Large intestine (tissue), 12 donors: ENCODE measurements at places on chromosomes 5 and 9.

- H3K4me1 ChIP-seq = no peaks in the 10 kb centered on the region
- DNase-seq = no peak
- H3K27ac ChIP-seq = no peak overlapping the region
- no peaks in the 10 kb centered on the region for H3K36me3 ChIP-seq
Measured at GRCh38 chr9:123571240-123571639, 215.2 kb downstream of the CRB2 start.

DNA sequence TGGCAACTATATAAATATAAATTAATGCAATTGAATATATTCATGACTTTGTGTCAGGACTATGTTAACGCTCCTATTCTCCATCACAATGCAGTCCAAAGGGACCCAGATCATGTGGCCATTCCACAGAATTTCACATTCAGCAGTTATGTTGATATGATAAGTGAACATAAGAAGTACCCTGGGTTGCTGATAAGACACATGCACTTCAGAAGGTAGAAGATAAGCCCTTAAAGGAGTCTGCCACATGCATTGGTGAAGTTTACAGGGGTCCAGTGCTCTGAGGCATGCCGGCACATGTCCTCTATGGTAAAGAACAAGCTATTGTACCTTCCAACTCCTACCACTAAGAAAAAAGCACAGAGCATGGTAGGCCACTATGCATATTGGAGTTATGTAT is 76.4 kb downstream of the PHAX start:
- H3K27me3 ChIP-seq = no peaks in the 10 kb centered on the region
- DNase-seq = peak; percentile 19
- H3K4me1 ChIP-seq = peaks cover 6% of the 10 kb centered on the region
- no peak overlapping the region for H3K27ac ChIP-seq
- no peak overlapping the region for H3K4me3 ChIP-seq
- no peaks in the 10 kb centered on the region for H3K36me3 ChIP-seq

DNA sequence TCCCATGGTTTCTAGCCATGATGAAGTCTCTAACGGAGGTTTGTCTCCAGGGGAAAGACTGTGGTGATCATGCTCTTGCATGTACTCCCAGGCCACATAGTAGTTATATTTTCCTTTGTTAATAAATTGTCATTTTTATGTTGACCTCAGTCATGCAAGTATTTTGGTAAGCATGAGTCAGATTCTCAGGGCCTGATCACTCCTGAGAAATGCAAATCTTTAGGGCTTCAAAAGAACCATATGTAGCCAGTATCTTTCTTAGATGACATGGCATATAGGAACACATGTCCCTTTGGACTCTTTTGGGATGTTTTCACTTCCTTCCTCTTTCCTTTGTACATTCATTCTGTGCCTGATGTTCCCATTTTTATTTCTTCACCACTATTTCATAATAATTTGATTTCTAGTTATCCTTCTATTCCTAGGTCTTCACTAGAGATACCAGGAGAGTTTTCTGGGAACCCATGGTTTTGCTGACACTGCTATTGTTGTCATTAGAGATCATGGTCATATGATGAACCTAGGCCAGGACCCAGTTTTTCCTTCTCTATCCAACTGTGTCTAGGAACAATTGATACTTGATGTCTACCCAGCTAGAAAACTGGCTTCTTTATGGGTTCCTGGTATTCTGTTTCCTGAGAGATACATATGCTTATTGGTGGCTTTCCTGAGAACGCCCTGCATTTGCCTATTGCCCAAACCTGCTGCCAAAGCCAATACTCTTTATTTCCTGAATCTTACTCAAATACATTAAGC is 248.1 kb upstream of the NREP start:
- DNase-seq = no peak
- H3K36me3 ChIP-seq = no peaks in the 10 kb centered on the region
- H3K27ac ChIP-seq = no peak overlapping the region
- H3K27me3 ChIP-seq = no peaks in the 10 kb centered on the region

DNA sequence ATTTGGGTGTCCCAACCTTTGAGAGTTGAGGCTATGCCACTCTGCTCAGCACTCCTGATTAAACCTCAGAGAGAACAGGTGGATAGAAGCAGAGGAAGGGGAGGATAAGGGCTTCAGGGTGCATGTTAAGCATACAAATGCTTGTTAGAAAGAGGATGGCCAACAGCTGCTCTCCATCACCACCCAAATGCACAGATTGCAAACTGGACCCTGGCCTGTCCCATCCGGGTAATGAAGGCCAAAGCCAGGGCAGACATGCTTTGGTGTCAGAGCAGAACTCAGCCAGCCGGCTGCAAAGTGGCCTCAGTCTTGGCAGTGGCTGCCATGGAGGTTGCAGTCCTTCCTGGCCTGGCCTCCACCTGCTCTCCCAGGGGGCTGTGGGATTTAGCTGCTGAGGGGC is 84.3 kb downstream of the SIL1 start:
- peaks cover 18% of the 10 kb centered on the region for H3K36me3 ChIP-seq
- no peaks in the 10 kb centered on the region for H3K27me3 ChIP-seq
- H3K4me1 ChIP-seq = no peaks in the 10 kb centered on the region
- no peak overlapping the region for H3K4me3 ChIP-seq
- DNase-seq = no peak

DNA sequence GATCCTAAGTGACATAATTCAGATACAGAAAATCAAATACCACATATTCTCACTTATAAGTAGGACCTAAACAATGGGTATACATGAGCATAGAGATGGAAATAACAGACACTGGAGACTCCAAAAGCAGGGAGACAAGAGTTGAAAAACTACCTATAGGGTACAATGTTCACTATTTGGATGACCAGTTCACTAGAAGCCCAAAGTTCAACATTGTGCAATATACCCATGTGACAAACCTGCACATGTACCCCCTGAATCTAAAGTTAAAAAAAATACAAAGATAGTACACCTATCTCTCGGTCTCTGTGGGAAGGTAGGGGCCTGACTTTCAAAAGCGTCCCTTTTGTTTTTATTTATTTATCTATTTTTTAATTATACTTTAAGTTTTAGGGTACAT is 11.7 kb upstream of the OR1N1 start:
- no peak for DNase-seq
- H3K36me3 ChIP-seq = no peaks in the 10 kb centered on the region
- no peak overlapping the region for H3K27ac ChIP-seq
- no peak overlapping the region for H3K4me3 ChIP-seq
- no peaks in the 10 kb centered on the region for H3K27me3 ChIP-seq

- DNase-seq = no peak
- no peak overlapping the region for H3K4me3 ChIP-seq
- H3K36me3 ChIP-seq = no peaks in the 10 kb centered on the region
- no peaks in the 10 kb centered on the region for H3K27me3 ChIP-seq
- H3K27ac ChIP-seq = no peak overlapping the region
Measured at GRCh38 chr9:72704688-72705375, 183.4 kb downstream of the TMC1 start.

GRCh38 chr5:75753182-75753581 is 35.9 kb upstream of the POC5 start:
- H3K4me1 ChIP-seq = no peaks in the 10 kb centered on the region
- H3K4me3 ChIP-seq = no peak overlapping the region
- no peaks in the 10 kb centered on the region for H3K27me3 ChIP-seq
- no peaks in the 10 kb centered on the region for H3K36me3 ChIP-seq
- H3K27ac ChIP-seq = no peak overlapping the region
- DNase-seq = no peak

DNA sequence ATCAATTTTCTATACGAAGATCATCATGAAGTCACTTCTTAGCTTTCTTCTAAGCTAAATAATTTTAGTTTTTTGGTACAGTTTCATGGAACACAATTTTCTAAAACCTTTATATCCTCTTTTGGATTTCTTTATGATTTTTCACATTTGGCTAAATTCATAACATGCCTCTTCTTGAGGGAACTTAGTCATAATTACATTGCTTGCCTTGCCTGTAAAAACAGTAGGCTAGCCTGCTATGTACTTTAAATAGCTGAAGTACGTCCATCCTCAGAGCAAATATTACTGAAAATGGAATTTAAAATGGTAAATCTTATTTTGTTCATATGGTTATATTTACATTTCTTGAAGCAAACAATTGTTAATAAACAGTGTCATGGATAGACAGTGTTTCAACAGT is 225.0 kb downstream of the VPS13A start:
- peaks cover 10% of the 10 kb centered on the region for H3K36me3 ChIP-seq
- H3K4me3 ChIP-seq = no peak overlapping the region
- no peaks in the 10 kb centered on the region for H3K4me1 ChIP-seq
- H3K27ac ChIP-seq = no peak overlapping the region
- H3K27me3 ChIP-seq = no peaks in the 10 kb centered on the region

GRCh38 chr9:18111146-18111545 is 362.8 kb upstream of the ADAMTSL1 start:
- no peak overlapping the region for H3K4me3 ChIP-seq
- H3K27me3 ChIP-seq = no peaks in the 10 kb centered on the region
- DNase-seq = no peak
- H3K27ac ChIP-seq = no peak overlapping the region
- no peaks in the 10 kb centered on the region for H3K4me1 ChIP-seq

DNA sequence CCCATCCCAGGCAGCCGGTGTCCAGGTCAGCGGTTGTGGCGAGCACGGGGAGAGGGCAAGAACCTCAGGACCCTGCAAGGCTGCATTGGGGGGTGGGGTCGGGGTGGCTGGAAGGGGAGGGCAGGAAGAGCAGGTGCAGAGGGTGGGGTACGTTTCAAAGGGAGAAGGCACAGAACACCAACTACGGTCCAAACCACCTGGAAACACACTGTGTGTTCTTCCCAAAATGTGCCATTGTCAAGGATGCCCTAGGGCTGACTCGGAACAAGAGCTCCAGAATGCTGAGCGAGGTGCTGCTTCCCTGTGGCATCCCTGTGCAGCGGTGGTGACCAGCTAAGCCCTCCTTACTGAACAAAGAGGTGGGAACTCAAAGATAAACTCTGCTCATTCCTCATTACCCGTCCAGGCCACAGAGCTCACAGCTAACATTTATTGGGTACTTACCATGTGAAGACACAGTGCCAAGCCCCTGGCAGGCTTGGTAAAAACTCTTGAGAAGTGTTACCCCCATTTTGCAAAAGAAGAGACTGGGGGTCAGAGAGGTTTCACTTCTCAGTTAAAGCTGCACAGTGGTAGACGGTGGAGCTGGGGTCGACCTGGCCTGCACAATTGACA is 153.8 kb downstream of the COL23A1 start:
- H3K4me1 ChIP-seq = no peaks in the 10 kb centered on the region
- DNase-seq = no peak
- no peaks in the 10 kb centered on the region for H3K36me3 ChIP-seq
- H3K27me3 ChIP-seq = no peaks in the 10 kb centered on the region

- no peaks in the 10 kb centered on the region for H3K36me3 ChIP-seq
- H3K27me3 ChIP-seq = no peaks in the 10 kb centered on the region
- H3K4me3 ChIP-seq = no peak overlapping the region
- DNase-seq = peak; percentile 15
Measured at GRCh38 chr9:89277454-89277853, 33.5 kb upstream of the CKS2 start.

GRCh38 chr5:94796586-94796985 is 178.1 kb downstream of the SLF1 start:
- DNase-seq = no peak
- H3K4me1 ChIP-seq = no peaks in the 10 kb centered on the region
- no peak overlapping the region for H3K27ac ChIP-seq
- no peaks in the 10 kb centered on the region for H3K27me3 ChIP-seq
- no peaks in the 10 kb centered on the region for H3K36me3 ChIP-seq
- H3K4me3 ChIP-seq = no peak overlapping the region

DNA sequence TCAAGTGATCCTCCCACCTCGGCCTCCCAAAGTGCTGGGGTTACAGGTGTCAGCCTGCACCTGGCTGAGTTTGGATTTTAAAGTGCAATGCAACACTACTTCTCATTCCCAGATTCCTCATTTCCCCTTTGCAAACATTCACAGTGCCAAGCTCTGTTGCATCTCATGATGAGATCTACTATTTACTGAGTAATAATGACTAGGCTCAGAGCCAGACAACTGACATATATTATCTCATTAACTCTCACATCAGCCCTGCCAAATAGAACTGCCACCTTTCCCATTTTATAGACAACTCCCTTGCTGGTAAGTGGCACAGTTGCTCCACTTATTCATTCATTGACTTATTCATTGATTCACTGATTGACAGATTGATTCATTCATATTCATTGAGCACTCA is 7.0 kb downstream of the PDE6A start:
- DNase-seq = no peak
- no peaks in the 10 kb centered on the region for H3K36me3 ChIP-seq
- H3K4me3 ChIP-seq = no peak overlapping the region
- no peak overlapping the region for H3K27ac ChIP-seq
- no peaks in the 10 kb centered on the region for H3K27me3 ChIP-seq

GRCh38 chr9:132946631-132947295 is 2.3 kb upstream of the TSC1 start:
- no peaks in the 10 kb centered on the region for H3K36me3 ChIP-seq
- H3K4me1 ChIP-seq = peaks cover 9% of the 10 kb centered on the region

- no peak for DNase-seq
- H3K36me3 ChIP-seq = no peaks in the 10 kb centered on the region
- no peaks in the 10 kb centered on the region for H3K4me1 ChIP-seq
- no peak overlapping the region for H3K4me3 ChIP-seq
Measured at GRCh38 chr9:23736293-23736692, 89.7 kb downstream of the ELAVL2 start.

- DNase-seq = no peak
- H3K4me1 ChIP-seq = peaks cover 6% of the 10 kb centered on the region
- peaks cover 13% of the 10 kb centered on the region for H3K27me3 ChIP-seq
- H3K36me3 ChIP-seq = no peaks in the 10 kb centered on the region
Measured at GRCh38 chr9:133509179-133510083, 15.3 kb downstream of the MYMK start.

GRCh38 chr9:87681271-87682061 is 44.5 kb upstream of the CTSL start:
- H3K4me3 ChIP-seq = no peak overlapping the region
- H3K4me1 ChIP-seq = peaks cover 13% of the 10 kb centered on the region
- DNase-seq = peak; percentile 58
- peaks cover 19% of the 10 kb centered on the region for H3K36me3 ChIP-seq
